ENCODE measurements at places on chromosomes 2 and 18.

DNA sequence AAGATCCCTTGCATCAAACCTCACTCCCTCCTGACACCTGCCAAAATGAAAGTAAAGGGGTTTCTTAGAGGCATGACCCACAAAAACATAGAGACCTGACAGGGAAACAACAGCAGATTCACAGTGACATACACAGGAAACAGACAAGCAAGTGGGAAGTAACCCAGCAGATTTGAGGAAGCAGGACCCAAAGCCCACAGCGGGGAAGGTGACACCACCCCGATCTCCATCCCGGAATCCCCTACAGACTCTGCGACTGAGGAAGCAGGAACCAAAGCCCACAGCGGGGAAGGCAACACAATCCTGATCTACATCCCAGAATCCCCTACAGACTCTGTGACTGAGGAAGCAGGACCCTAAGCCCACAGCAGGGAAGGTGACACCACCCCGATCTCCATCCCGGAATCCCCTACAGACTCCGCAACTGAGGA lies 21.6 kb downstream of the CIB4 start:
- no peak for DNase-seq

DNA sequence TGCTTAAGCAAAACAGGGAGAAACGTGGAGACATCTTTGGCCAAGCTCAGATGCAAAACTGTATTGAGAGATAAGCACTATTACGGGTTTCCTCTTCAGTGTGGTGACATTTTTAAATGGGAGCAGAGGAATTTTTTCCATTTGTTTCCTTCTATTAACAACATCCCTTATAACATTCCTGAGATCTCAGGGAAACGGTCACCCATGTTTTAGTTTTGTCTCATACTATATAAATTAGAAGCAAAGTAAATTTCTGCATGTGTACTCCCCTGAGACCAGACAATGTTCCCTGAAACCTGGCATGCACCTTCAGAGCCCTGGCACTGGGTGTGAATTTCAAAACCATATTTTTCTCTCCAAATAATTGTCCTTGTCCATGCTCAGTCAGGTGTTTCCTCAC lies 57.6 kb upstream of the RNF152 start:
- no peak for DNase-seq

DNA sequence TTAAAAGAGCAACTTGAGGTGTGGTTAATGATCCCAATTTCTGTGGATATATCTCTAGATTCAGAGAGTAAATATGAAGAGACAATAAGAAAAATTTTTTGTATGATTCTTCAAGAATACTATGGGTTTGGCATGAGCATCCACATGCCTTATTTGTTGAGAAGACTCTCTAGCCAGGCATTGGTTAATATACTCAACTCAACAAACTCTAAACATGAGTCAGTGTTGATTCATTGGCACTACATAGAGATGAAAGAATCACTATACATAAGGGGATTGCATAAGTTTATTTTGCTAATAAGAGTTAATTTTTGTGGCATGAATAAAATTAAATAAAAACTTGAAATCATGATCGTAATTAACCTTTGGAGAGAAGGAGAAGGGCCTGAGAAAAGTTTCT lies 930.2 kb upstream of the LRRTM1 start:
- no peak for DNase-seq

GRCh38 chr2:176003958-176004357 lies 1.9 kb upstream of the LNPK start:
- no peak for DNase-seq

All from NCI-H69 (cell line).